ENCODE measurements at places on chromosomes 7 and 10.

- no peak for DNase-seq
Measured at GRCh38 chr10:27664461-27664860, 81.2 kb downstream of the MKX start.

DNA sequence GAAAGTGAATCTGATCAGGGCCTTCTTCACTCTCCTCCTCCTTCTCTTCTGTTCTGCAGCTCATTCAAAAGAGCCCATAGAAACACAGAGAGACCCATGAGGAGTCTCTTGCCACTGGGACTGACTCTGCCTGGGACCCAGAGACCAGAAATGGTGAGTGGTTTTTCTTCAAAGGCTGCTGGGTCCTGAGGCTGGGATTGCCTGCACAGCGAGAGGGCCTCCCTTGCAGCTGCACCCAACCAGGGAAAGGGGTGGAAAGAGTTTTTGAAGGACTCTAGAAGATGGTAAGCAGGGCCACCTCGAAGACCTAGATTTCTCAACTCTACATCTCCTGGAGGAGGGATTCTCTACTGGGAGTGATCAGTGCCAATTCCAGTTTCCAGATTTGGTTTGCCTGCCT, 15.5 kb upstream of the HOXA13 start:
- DNase-seq, result no peak

GRCh38 chr7:134174795-134175261, 47.7 kb downstream of the LRGUK start:
- DNase-seq, result peak; percentile 3

- no peak for DNase-seq
Measured at GRCh38 chr10:100890141-100890672, 22.6 kb upstream of the SLF2 start.

GRCh38 chr7:42770114-42770513, 141.8 kb downstream of the C7orf25 start:
- DNase-seq, result no peak

All from CD4-positive, alpha-beta T cell treated with Interleukin-10 for 1 hour (primary cell).